ENCODE measurements at places on chromosomes 2 and 18. TPM values are rescaled to one million over a fixed set of nuclear protein-coding genes. Genes with fewer than 3 reads are reported as not detected.

The GTF2A1L gene
- not detected for total RNA-seq

The LYPD6 gene
- total RNA-seq = 0.06 TPM

The TSHZ1 gene
- total RNA-seq = 6.4 TPM

The CNRIP1 gene
- 2.9 TPM for total RNA-seq

The IL1RL2 gene
- total RNA-seq = not detected

The NIFK gene
- total RNA-seq = 55.2 TPM

The NEUROD1 gene
- total RNA-seq = not detected

The EFR3B gene
- 17.9 TPM for total RNA-seq

All from A549 treated with DMSO at 1 μM for 4 hours (cell line).